ENCODE measurements at places on chromosomes 3 and 15.

- DNase-seq, result peak; percentile 69
Observed at GRCh38 chr3:8536096-8537056, 34.8 kb downstream of the LMCD1 start.

DNA sequence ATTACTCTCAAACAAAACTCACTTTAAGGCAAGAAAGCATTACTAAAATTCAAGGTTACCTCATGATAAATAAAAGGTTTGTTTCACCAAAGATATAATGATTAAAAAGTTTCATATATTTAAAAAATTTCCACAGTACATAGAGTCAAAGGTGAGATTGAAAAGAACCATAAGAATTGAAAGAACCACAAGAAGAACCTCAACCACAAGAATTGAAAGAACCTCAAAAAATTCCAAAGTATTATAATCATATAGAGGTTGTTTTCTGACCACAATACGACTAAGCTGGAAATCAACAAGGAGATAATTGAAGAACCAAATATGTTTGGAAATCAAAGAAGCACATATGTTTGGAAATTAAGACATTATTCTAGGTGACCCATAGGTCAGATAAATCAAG lies 52.7 kb downstream of the SLC25A36 start:
- no peak for DNase-seq

DNA sequence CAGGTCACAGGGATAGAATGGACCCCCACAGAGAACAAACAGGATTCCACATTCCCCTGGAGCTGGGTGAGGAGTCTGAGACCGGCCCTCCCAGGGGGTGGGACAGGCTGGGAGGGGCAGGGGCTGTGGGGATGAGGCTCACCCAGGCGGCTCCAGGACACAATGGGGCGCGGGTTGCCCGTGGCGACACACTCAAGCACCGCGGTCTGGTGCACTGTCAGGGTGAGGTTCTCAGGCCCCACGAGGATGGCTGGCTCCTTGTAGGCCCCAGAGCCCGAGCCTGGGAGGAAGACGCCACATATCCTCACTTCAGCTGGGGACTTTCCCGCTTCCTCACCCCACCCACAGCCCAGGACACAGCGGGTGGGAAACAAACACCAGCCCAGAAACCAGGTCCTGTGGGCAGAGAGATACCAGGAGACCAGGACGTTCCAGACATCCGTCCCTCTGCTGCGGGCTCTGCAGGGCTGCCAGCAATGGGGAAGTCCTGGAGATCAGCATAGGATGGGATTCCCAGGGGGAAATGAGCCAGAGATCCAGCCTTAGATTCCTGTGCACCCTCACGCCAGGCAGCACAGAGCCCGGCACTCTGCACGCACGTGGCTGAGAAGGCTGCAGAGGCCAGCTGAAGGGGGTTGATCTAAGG lies 30.2 kb downstream of the RNU5B-1 start:
- DNase-seq, result no peak

GRCh38 chr3:143832433-143832832 lies 15.8 kb downstream of the SLC9A9 start:
- DNase-seq, result no peak

GRCh38 chr15:67603063-67603462 lies 60.6 kb downstream of the MAP2K5 start:
- no peak for DNase-seq

DNA sequence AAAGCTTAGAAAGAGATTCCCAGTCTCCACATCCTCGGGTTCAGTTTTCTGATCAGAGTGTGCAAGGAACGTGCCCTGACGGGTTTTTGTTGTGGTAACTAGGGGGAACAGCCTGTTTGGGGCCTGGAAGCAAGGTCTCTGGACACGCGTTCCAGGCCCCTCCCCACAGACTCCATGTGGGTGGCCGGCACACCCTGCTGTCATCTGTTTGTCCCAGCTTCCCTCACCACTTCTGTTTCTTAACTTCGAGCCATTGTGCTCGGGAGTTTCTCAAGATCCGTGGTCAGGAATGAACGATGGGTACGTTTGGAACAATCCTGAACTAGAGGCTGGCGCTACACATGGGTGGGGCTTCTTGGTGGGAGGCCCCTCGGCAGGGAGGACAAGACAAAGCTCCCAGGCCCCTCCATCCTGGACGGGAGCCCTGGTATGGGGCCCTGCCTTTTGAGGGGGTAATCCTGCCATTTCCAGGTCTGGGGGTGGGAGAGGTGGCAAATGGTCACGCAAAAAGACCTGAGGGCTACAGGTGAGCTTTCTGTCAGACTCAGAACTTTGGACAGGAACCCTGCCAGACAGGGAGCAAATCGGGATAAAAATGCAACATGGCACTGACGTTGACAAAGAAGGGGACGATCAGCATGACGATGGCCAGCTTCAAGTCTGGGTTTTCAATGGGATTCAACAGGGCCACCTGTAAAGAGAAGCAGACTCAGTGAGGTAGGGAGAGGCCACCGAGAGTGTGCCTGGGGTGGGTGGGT lies 8.5 kb upstream of the MUSTN1 start:
- no peak for DNase-seq

- DNase-seq, result peak; percentile 53
Observed at GRCh38 chr3:8663177-8664061, 18.8 kb upstream of the SSUH2 start.

DNA sequence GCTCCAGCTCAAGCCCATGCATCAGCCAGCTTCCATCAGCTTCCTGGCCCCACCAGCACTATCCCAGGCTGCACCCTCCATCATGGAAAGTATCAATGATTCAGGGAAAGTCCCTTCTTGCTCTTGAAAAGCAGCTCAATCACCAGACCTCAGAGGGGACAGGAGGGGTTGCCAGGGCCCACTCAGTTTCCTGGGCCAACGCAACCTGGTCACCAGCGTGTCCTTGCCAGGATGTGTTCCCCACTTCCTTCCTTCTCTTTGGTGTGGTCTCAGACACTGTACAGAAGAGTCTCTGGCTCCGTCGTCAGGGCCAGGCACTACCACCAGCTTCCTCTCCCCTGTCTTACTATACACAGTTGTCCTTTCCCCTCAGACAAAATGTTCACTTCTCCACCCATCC lies 3.0 kb downstream of the HDC start:
- no peak for DNase-seq

- DNase-seq, result no peak
Observed at GRCh38 chr15:79357566-79357965, 46.7 kb downstream of the TMED3 start.

DNA sequence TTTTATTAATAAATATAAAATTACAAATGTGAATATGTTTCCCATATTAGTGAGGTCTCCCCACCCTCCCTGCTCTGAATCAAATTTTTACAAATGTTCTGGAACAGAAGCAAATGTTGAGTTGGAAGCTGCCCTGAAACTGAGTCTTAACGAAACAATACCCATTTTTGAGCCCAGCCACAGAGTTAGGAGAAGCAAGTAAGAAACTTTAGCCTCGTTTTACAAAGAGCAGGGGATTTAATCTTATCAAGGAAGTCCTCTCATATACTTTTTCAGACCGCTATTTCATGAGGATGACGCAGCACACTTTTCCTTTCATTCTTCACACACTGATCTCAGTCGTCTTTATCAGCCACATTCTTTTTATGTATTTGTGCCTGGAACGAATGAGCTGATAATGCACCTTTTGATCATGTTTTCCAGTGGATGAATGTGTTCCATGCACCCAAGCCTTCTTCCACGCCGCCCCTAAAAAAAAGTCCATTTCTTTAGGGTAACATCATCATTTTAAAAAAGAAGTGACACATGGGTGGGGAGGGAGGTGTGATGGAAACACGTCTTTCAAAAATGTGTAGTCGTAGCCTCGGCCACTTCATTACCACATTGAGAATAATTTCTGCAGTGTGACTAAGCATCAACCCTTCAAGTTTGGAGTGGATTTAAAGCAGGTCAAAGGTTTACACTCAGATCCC lies 48.1 kb downstream of the SETMAR start:
- no peak for DNase-seq

- no peak for DNase-seq
Observed at GRCh38 chr15:57201578-57201977, 174.7 kb upstream of the CGNL1 start.

DNA sequence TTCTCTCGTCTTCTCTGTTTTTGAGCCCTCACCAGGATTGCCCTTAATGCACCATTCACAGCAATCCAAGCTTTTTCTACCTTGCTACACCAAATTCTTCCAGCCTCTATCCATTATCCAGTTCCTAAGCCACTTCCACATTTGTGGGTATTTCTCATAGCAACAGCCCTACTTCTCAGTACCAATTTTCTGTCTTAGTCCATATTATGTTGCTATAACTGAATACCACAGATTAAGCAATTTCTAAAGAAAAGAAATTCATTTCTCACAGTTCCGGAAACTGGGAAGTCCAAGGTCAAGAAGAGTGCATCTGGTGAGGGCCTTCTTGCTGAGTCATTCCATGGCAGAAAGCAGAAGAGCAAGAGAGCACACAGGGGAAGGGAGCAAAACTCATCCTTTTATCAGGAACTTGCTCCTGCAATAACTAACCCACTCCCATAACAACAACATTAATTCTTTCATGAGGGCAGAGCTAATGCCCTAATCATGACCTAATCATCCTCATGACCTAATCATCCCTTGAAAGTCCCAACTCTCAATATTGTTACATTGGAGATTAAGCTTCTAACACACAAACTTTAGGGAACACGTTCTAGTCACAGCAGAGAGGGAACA lies 9.7 kb upstream of the EIF1B start:
- DNase-seq, result peak; percentile 79

GRCh38 chr3:123870033-123870432 lies 14.1 kb downstream of the MYLK start:
- peak; percentile 62 for DNase-seq

DNA sequence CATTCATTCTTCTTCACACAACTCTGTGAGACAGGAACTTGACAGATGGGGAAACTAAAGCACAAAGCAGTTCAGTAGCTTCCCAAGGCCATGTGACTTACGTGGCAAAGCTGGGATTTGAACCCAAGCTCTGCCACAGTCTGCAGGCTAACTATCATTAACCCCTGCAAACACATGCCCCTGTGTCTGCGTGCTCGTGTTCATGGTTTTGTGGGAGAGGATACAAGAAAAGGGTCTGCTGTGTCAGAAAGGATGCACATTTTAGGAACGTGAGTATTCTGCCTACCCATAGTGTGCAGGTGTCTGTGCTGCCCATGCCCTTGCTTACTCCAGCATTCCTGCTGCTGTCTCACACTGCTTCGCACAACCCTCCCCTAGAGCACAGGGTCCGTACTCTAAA lies 137.0 kb downstream of the CHDH start:
- DNase-seq, result no peak

- DNase-seq, result peak; percentile 54
Observed at GRCh38 chr3:52022323-52023100, 26.8 kb upstream of the RPL29 start.

- no peak for DNase-seq
Observed at GRCh38 chr3:13860001-13860400, 19.9 kb downstream of the WNT7A start.

- DNase-seq, result no peak
Observed at GRCh38 chr15:80415358-80415670, 11.1 kb downstream of the ARNT2 start.

- no peak for DNase-seq
Observed at GRCh38 chr15:27692438-27692837, 406.7 kb downstream of the OCA2 start.

DNA sequence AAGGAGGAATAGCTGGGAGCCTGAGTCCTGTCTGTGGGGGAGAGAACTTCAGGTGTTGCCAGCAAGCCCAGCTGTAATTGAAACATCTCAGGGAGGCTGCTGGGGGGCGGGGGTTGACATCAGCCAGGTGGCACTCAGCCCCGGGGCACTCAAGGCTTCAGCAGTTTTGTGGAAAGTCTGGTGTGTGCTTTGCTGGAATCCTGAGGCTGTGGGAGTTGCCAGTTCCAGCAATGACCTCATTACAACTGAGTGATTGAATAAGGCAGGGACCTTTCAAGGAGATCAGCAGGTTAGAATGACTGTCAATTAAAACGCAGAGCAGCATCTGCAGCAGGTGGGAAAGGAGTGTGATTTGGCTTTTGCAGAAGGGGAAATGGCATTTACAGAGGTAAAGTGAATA lies 75.7 kb downstream of the FAM43A start:
- no peak for DNase-seq

DNA sequence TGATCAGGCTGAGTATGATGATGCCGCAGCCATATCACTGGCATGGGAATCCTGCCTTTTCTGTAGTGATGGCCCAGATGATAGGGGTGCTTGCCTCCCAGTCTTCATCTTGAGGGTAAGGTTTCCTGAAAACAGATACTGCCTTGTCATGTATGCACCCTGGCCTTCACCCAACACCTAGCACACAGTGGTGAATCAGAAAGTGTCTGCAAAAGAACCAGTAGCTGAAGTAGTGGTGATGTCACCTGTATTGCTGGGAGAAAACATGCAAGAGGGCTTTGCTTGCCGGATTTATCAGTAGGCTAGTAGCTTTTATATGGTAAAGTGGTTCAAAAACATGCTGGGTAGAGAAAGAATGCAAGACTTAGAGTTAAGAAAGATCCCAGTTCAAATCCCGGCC lies 419.8 kb upstream of the WNT5A start:
- DNase-seq, result no peak

- DNase-seq, result no peak
Observed at GRCh38 chr3:126912491-126913195, 70.3 kb upstream of the PLXNA1 start.

DNA sequence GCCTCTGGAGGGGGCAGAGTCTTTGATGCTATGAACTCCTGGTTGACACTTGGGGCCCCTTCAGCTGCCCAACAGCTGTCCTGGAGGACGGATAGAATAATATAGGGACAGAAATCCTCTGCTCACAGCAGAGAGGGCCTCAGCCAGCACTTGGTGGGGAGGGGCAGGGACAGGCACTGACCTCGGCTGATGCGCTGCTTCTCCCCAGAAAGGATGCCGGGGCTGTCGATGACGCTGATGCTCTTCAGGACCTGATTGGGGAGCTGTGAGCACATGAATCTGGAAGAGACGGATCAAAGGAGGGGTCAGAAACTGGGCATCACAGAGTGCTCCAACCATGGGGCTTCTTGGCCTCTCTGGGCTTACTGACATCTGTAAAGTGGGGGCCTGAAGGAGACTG lies 29.5 kb downstream of the EHD4 start:
- no peak for DNase-seq

DNA sequence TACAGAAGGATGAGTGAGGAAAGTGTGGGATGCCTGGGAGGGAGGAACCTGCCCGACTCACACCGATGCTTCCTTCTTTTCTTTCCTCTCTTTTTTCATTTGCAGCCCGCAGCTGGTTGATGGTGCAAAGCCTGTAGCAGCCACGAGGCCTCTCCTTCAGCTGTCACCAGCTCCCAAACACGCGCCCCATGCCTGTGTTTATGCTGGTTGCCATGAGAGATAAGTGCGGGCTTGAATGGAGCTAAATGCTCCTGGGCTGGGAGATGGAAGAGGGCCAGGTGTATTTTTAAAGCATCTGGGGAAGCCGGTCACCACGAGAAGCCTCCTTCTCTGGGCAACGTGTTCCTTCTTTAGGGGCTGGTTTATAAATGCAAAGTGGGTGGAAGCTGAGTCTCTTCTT lies 9.3 kb downstream of the COLQ start:
- peak; percentile 20 for DNase-seq

DNA sequence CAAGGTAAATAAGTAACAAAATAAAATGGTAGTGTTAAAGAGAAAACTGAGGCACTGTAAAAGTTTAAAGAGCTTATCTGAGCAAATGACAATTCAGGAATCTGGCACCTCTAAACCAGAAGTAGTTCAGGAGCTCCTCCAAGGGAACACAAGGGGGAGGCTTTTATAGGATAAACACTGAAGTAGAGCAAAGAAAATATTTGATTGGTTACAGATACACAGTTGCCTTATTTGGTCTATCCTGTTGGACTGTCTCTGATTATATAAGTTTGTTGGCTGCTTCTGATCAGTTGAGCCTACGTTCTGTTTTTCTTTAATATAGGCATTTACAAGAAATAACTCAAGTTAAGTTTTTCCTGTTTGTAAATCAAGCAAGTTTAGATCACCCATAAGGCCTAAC lies 146.9 kb downstream of the ERC2 start:
- no peak for DNase-seq

Data from foreskin fibroblast (primary cell).